ENCODE measurements at places on chromosomes 7 and 10.

DNA sequence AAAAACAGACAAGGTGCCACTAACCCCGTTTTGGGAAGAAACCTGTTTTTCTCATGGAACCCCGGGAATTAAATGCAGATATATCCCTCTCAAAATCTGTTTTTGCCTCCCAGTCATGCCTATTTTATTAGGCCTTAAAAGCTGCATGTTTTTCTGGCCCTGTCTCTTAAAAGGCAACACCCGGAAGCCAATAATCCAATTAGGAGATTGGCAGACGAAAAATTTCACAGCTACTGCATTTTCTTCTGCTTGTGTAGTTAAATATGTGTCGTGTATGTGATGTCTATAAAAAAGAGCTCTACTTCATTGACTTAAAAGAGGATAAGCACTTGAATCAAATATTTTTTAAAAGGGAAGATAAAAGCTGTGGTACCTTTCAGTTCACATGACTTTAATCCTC lies 31.9 kb upstream of the OPTN start:
- DNase-seq: no peak

- DNase-seq: no peak
Observed at GRCh38 chr7:106521541-106521940, 139.4 kb downstream of the CCDC71L start.

- peak; percentile 28 for DNase-seq
Observed at GRCh38 chr7:353746-354325, 63.9 kb downstream of the FOXL3 start.

DNA sequence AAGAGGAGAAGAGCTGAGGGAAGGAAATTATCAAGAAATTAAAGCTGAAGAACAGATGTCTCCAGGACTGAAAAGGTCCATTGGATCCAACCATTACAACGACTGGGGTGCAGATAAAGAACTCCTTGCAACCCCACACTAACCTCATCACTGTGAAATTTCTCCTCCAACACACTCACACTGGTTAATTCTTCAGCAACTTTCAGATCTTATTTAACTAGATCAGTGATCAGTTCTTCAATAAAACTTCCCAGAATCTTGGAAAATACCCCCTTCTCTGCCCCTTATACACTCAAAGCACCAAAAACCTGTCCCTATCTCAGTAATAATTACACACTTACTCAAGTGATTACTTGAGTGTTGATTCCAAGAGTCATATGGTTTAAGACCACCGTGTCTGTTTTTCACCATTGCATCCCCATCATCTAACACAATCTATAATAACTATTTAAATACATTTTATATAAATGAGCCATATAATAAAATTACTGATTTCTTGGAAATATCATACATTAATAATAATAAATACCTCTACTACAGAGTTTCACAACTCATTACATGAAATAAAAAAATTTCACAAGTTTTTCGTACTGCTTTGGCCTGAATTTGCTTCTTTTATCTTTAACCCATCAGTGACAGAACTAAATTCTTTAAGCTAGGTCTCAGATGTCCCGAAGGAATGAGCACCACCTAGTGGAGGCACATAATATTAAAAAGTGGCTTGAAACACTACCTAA lies 123.7 kb downstream of the MPP7 start:
- peak; percentile 15 for DNase-seq

- DNase-seq: no peak
Observed at GRCh38 chr10:129848696-129849451, 115.2 kb downstream of the EBF3 start.

- DNase-seq: no peak
Observed at GRCh38 chr10:118730756-118731456, 23.9 kb downstream of the CACUL1 start.

DNA sequence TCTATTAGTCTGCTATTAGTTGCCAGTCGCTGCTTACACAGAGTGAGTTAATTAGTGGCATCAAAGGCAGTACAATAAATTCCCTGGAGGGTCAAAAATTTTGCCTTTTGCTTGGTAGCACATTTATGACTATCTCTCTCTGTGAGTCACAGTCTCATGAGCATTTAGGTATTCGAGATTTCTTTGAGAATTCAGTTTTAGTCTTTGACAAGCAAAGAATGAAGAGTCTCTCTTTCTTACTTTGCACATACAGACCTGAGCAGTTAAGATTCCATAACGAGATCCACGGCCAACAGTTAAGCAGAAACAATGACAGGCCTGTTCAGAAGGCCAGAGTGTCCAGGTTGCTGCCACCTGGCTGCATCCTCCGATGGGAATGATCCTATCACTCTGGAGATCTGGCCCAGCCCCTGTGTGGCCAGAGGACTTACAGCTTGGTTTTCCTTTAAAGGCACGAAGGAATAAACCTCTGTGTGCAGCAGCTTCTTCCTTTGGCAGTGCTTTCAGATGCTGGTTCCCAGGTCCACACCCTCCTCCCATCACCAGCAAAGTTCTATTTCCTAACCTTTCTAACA lies 80.6 kb downstream of the GLI3 start:
- no peak for DNase-seq

DNA sequence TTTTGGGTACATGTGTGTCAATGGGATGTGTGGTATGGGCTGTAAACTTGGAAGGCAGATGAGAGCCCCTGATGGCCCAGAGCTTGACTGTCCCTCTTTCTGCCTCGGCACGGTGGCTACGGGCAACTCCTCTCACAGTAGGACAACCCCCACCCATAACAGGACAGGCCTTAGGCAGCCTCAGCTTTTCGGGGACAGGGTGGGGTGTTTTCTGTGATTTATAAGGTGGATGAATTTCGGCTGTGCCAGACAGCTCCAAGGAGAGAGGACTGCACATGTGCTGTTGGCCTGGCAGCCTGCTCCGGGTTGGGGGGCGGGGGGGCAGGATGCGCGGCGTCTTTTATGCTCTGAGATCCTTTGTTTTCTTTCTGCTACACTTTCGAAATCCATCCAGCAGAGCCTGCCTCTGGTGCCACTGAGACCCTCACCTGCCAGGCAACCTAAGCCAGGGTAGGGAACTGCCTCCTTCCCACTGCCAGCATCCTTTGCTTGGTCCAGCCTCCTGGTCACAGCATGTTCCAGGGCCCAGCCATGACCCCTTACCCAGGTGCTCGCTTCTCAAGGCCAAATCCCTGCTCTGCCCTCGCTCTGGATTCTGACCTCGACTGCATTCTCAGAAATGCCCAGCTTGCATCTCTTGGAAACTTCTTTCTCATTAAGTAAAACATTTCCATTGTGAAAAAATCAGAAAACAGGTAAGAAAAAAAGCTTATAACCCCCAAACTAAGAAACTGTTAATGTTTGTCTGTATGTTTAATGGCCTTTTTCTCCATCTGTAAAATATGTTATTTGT lies 15.4 kb upstream of the BTBD16 start:
- no peak for DNase-seq

GRCh38 chr7:56218510-56218909 lies 102.3 kb upstream of the NUPR2 start:
- no peak for DNase-seq

DNA sequence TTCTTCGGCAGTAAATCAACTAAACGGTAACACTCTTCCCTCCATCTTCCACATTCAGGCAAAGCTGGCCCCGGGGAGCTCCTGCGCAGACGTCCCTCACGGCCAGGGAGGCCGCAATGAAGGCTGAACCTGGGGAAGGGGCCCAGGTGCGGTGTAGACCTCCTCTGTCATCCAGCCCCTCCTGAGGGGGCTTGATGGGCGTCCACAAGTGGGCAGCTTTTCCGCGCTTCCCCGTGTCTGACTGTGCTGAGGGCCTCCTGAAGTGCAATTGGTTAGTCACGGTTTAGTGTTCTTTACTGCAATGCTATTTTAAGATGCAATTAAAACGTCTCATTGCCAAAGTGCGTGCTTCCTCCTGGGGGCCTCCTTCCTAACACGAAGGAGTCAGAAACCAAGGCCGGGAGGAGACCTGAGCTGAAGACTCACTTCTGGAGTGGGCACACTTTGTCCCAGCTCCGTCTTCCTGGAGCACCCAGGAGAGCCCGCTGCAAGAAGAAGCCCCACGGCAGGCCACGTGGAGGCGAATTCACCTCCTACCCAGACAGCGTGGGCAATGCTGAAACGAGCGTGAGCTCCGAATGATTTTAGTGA lies 173.3 kb downstream of the ELFN1 start:
- no peak for DNase-seq

DNA sequence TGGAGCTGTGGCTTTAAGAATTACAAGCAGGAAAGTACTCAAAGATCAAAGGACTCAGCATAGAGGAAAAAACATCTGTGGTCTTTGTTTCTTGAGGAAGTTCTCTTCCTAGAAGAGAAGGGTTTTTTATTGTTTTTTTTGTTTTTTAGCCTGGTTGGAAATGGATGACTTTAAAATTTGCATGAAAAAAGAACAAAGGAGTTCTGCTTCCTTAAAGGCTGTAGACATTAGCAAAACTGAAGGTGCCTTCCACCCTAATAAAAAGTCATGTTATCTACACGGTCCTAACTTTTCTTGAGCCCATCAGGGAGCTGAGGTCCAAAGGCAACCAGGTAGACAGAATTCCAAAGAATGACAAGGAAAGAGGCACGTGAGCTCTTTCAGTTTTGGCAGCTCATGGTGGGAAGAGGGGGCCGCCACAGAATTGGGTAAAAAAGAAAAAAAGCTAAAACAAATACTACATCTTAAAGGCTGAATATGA lies 356.6 kb downstream of the SH2D4B start:
- DNase-seq: no peak

GRCh38 chr10:6108631-6109443 lies 20.0 kb downstream of the RBM17 start:
- DNase-seq: no peak

DNA sequence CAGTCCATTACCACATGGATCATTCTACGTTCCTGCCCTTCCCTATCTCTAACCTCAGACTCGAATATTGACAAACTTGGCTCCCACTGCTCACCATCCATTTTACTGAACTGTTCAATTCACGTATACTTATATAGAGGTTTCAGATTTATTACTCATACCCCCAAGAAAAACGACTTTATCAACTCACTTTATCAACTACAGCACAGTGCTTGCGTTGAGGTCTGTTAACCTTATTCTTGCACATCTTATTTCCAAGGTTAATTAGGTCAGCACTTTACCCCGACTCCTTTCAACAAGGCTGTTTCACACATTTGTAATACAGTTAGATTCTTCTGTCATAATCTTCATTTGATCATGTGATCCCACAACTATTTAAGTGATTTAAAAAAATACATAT lies 162.3 kb upstream of the AHR start:
- DNase-seq: no peak

- DNase-seq: no peak
Observed at GRCh38 chr7:47730142-47730541, 148.2 kb upstream of the TNS3 start.

GRCh38 chr7:70735313-70735712 lies 396.6 kb upstream of the GALNT17 start:
- no peak for DNase-seq

DNA sequence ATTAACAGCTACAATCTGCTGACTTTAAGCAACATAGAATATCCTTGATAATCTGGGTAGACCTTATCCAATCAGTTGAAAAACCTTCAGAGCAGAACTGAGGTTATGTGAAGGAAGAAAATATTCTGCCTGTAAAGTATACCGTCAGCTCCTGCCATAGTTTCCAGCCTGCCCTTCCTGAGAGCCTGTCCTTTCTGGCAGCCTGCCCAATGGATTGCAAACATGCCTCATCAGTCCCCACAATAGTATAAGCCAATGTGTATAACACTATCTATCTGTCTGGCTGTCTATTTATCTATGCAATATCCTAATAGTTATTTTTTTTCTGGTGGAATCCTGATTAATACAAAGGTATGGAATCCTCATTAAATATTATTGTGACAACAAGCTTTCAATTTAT lies 489.2 kb upstream of the KCND2 start:
- no peak for DNase-seq

- no peak for DNase-seq
Observed at GRCh38 chr7:12814107-12814506, 126.7 kb downstream of the ARL4A start.

DNA sequence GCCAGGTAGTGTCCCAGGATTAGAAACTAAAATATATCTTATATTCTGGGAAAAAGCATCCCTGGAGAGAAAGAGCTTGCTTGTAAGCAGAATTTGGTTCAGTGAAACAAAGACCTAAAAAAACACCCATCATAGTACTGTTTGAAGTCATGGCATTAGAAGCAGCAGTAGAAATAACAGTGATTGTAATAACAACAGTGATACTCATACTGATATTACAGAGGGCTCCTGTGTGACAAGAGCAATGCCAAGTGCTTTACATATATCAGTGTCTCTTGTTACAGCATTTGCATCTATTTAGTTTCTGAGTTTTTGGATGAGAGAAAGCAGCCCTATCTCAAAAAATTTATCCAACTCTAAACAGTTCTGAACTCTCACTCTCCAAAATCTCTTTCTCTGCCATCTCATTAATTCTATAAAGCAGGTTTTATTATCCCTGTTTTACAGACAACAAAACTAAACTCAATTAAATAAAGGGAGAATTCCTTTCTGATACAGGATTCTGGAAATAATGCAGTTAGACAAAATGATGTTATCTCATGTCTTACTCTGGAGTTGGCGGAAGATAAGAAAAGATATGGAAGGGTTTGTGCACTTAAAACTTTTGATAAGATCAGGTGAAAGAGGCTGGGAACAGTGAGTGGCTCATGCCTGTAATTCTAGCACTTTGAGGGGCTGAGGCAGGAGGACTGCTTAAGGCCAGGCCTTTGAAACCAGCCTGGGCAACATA lies 146.5 kb upstream of the AOAH start:
- DNase-seq: no peak

- no peak for DNase-seq
Observed at GRCh38 chr10:122894261-122894944, 15.0 kb upstream of the FAM24B start.

GRCh38 chr7:156998988-156999957 lies 11.2 kb downstream of the MNX1 start:
- no peak for DNase-seq

- no peak for DNase-seq
Observed at GRCh38 chr7:2018569-2019460, 213.9 kb downstream of the MAD1L1 start.

GRCh38 chr7:20053334-20054104 lies 163.7 kb downstream of the MACC1 start:
- no peak for DNase-seq

DNA sequence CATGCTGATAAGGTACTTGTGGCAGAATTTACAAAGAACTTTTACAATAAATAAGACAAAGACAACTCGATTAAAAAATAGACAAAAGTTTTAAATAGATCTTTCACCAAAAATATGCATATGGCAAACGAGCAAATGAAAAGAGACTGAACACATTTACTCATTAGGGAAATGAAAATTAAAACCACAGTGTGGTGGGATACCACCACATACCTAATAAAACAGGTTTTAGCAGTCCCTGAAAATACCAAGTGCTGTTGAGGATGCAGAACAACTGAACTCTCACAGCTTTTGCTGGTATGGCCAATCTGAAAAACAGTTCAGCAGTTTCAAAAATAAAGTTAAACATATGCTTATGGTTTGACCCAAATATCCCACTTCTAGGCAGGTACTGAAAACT lies 205.4 kb upstream of the ADO start:
- no peak for DNase-seq

GRCh38 chr10:83372646-83373045 lies 766.7 kb upstream of the GHITM start:
- no peak for DNase-seq

GRCh38 chr10:38174336-38174735 lies 80.2 kb downstream of the ZNF37A start:
- DNase-seq: no peak
